ENCODE measurements at places on chromosomes 3 and 15.

DNA sequence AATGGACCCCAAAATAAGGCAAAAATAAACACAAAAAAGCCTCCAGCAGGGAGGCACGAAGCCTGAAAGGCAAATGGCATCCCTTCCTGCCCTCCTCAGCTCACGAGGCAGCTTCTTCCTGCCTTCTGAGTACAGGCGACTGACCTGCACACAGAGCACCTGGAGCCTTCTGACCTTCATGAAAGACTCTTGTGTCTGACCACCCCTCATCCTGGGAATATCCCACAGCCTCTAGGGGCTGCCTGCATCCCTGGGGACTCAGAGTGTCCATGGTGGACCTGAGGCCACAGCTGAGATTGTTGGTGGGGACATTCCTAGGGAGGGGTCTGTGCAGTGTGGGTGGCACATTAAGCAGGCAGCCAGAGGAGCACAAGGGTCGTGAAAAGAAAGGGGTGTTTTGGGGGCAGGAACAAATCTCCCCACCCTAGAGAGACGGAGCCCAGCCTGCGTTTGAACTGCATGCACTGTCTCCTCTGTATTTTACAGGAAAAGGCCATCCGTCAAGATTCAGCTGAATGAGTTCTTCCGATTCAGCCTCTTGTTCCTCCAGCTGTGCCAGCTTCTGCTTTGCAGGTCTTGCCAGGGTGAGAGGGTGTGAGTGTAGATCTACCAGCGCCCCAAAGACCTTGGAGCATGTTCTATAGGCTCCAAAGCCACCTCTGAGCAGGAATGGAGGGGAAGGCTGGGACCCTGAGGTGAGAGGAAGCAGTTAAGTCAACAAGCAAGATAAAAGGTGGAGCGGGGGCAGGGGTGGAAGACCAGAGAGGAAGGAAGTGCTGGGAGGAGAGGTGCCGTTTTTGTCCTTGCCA is 80.4 kb upstream of the MEF2A start:
- peak; percentile 21 for DNase-seq

DNA sequence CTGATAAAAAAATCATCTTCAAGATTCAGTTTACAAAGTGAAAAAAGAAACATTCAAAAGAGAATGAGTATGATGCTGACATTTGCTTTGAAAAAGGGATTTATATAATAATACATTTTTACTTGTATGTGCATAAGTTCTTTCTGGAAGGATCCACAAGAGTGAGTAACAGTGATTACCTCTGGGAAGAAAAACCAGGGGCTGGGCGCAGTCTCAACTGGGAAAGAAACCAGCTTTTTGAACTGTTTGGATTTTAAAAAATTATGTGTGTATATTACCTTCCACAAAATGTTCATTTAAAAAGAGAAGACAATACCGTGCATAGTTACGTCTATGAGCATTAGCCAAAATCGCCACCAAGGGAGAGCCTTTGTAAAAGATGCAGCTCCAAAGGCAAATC is 1.3 kb downstream of the CLEC3B start:
- no peak for DNase-seq

DNA sequence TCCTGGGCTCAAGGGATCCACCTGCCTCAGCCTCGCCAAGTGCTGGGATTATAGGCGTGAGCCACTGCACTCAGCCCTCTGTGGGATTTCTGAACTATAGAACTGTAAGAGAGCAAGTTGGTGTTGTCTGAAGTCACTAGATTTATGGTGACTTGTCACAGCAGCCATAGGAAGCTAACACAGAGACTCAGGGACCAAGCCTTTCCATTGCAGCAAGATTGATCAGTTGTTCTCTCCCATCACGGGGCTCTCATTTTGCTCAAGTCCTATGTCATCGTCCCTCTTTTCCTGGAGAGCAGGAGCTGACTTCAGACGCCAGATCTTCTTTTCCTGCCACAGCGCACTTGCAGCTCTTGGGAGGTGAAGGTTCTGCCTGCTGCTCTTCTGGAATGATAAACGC is 61.0 kb downstream of the APBA2 start:
- no peak for DNase-seq

DNA sequence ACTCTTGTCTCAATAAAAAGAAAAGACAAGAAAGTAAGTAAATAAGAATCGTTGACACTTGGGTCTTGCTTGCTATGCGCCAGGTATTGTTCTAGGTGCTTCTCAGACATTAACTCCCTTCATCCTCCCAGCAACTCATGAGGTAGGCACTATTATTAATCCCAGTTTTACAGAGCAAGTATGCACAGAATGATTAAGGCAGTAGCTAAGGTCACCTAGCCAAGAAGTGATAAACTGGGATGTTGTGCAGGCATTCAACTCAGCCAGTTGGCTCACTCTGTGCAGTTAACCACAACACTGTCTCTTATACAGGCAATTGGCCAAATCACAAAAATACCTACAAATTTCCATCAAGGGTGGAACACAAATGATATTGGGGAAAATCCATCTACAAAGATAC is 1.7 kb upstream of the C3orf33 start:
- no peak for DNase-seq

DNA sequence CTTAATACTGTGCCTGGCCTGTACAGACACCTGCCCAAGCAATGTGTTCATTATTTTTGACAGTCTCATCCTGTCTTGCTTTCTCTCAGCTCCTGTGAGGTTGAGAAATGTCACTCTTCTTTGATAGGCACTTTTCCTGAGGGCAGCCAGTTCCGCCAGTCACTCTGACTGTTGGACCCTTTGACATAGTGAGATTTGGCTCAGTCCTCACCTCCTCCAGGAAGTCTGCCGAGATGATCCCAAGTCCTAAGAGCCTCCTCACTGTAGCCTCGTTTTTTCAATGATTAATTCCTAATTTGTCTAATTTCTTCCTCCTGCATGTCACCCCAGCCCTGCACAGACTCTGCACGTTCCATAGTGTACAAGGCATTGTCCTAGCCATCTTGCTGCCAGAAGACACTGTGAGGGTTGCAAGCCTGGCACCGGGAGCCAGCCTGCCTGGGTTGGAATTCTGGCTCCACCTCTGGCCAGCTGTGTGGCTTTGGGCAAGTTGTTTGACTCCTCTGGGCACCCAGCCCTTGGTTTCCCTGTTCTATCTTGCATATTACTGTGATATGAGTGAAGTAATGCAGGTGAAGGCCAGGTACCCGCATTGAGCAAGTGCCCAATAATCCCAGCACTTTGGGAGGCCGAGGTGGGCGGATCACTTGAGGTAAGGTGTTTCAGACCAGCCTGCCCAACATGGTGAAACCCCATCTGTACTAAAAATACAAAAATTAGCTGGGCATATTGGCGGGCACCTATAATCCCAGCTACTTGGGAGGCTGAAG is 24.3 kb downstream of the RPLP1 start:
- DNase-seq: no peak

DNA sequence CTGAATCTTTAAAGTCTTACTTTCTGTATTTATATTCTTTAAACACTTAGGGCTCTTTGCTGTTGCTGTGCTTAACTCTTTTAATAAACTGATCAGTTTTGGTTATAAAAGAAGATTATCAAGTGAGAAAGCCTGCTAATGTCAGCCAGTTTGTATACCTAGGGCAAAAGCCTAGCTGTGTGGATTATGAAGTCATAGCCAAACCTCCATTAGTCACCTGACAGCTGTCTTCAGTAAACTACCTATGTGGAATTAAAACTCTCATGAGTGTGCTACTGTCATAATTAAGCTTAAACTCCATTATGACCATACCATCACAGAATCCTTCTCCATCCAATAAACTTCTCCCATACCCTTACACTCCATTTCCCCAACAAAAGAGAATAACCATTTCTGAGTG is 762.7 kb downstream of the NTRK3 start:
- DNase-seq: no peak

- DNase-seq: no peak
These were observed 985 bp downstream of the LCMT2 start for GRCh38 chr15:43329217-43329959.

GRCh38 chr3:129442486-129442885 is 2.5 kb downstream of the IFT122 start:
- DNase-seq: no peak

GRCh38 chr3:32945136-32945535 is 6.3 kb upstream of the CCR4 start:
- no peak for DNase-seq

- DNase-seq: no peak
These were observed 59.7 kb downstream of the IQSEC1 start for GRCh38 chr3:13013566-13013965.

Measured in Kasumi-1 (cell line).